Right cardiac atrium (tissue), 5 donors: ENCODE measurements at places on chromosomes 13 and 19. TPM values are rescaled to one million over a fixed set of nuclear protein-coding genes. Genes with fewer than 3 reads are reported as not detected.

CGB3 gene
- total RNA-seq = not detected

NLRP4 gene
- not detected for total RNA-seq

IL17D gene
- total RNA-seq = 2.5 TPM

KIR3DL2 gene
- total RNA-seq = 0.11 TPM

UBE2L5 gene
- not detected for total RNA-seq

MTMR6 gene
- total RNA-seq = 15.8 TPM

SHISA2 gene
- 0.22 TPM for total RNA-seq
